ENCODE measurements at places on chromosomes 13 and 19.
A peak's percentile ranks its signal among the peaks of the same experiment; 100 is the strongest.

GRCh38 chr13:100734194-100734720 lies 59.7 kb upstream of the TMTC4 start:
- DNase-seq = no peak

DNA sequence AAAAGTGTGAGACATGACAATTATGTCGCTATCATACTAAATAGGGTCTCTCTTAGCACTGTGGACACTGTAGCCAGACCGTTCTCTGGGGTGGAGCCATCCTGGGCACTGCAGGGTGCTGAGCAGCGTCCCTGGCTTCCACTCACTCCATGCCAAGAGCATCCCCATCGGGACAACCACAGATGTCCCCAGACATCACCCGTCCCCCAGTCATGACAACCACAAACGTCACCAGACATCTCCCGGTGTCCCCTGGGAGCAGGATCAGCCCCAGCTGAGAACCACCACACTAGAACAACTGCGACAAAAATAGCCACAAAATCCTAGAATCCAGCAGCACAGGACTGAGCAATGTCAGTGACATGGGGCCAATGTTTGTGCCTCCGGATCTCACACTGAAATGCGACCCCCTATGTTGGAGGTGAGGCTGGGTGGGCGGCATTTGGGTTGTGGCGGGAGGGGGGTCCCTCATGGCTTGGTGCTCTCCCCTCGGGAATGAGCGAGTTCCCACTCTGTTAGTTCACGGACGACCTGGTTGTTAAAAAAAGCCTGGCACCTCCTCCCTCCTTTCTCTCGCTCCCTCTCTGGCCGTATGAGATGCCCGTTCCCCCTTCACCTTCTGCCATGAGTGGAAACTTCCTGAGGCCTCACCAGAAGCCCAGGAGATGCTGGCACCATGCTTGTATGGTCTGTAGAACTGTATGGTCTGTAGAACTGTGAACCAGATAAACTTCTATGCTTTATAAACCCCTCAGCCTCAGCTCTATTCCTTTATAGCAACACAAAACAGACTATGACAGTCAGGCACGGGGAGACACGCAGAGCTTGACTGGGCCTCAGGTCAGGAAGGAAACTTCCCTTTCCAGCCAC lies 93.9 kb downstream of the GADD45B start:
- DNase-seq = no peak

- no peak for DNase-seq
Observed at GRCh38 chr13:36054041-36054440, 77.1 kb downstream of the DCLK1 start.

DNA sequence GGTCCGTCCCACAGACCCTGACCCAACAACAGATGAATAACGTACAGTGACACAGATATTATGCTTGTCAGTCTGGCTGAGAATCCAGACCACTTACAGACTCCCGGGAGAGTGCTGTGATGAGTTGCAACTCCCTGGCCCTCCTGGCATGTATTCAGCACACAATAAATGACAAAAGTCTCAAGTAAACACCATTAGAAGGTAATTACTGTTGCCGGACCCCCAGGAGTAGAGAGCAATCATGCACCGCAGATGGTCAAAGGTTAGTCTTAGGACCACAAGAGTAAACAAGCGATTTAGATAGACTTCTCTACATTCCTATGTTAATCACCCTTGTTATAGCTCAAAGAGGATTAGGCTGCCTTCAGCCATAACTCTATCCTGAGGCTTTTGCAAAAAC lies 726.4 kb upstream of the GPC6 start:
- no peak for DNase-seq

DNA sequence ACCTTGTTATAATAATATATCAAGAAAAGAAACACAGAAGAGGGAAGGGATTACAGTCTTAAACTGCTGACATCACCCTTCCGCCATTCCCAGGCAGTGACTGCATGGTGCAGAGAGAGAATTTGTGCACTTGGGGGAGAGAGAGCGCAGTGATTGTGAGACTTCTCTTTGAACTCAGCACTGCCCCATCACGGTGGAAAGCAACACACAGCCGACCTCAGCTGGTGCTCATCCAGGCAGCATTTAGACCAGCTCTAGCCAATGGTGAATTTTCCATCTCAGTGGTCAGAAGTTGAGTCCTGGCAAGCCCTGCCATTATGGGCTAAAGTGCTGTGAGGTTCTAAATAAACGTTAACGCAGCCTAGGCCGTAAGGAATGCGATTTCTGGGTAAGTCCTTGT lies 1681.5 kb downstream of the EFNB2 start:
- no peak for DNase-seq

DNA sequence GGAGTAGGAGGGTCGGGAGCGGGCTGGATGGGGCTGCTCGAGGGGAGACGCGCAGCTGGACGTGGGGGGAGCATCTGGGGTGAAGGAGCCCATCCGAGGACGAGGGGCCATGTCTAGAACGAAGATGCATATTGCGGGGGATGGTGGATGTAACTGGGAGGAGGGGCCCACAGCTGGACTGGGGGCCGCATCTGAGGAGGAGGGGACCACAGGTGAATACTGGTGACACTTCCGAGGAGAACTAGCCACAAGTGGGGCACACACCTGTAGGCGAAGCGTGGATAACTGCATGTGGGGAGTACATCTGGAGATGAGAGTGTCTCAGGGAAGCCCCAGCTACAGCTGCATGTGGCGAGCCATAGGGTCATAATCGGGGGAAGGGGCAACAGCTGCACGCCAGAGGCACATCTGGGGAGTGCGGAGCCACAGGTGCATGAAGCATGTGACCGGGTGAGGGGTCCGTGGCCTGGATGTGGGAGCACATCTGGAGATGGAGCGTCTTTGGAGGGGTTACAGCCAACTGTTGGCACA lies 402 bp downstream of the ZSWIM9 start:
- peak; percentile 38 for DNase-seq

DNA sequence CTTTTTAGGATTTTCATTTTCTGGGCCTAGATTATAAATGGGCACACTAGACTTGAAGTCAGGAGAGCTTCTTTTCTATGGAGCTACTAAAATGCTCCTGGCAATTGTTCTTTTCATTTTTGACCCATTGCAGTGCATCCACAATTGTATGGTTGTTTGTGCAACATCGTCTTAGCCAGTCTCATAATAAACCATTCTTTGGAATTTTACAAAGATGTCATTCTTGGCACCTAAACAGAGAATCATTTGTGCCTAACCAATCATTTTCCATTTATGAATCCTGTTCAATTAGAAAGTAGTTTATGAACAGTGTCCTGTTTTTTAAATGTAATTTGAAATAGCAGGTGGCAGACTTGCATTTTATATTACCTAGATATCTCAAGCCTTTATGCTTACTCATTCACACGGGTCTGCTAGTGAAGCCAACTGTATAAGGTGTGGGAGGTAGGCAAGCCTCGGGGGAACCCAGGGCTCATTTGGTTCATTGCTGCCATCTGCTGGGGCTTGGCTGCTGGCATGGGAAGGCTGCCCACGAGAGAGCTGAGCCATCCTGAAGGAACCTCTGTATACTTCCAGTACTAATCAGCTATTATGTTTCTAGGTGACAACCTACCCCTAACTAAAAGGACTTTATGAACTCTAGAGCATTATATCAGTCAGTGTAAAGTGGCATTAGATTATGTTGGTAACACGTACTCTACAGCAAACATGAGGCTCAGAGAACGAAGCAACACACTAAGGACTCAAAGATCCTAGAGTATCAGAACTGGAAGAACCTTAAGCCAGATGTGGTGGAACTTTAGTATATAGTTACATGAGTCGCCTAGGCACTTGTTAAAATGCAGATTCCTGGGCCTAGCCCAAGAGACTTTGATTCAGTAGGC lies 60.0 kb downstream of the TPT1 start:
- no peak for DNase-seq

DNA sequence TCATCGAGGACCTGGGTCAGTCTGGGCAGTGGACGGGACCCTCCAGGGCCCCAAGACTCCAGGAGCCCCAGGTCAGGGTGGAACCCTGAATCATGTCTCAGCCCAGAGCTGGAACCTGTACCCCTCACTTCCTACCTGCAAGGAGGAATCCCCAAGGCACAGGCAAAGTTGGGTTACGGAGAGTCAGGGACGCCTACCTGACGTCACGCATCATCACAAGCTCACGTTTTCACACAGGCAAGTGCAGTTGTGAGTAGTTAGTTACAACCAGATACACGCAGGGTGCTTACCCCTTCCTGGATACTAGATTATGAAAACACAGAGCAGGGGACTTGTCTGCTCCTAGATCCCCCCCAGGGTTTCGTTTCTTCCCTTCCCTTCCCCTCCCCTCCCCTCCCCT lies 1.9 kb downstream of the RETN start:
- no peak for DNase-seq

DNA sequence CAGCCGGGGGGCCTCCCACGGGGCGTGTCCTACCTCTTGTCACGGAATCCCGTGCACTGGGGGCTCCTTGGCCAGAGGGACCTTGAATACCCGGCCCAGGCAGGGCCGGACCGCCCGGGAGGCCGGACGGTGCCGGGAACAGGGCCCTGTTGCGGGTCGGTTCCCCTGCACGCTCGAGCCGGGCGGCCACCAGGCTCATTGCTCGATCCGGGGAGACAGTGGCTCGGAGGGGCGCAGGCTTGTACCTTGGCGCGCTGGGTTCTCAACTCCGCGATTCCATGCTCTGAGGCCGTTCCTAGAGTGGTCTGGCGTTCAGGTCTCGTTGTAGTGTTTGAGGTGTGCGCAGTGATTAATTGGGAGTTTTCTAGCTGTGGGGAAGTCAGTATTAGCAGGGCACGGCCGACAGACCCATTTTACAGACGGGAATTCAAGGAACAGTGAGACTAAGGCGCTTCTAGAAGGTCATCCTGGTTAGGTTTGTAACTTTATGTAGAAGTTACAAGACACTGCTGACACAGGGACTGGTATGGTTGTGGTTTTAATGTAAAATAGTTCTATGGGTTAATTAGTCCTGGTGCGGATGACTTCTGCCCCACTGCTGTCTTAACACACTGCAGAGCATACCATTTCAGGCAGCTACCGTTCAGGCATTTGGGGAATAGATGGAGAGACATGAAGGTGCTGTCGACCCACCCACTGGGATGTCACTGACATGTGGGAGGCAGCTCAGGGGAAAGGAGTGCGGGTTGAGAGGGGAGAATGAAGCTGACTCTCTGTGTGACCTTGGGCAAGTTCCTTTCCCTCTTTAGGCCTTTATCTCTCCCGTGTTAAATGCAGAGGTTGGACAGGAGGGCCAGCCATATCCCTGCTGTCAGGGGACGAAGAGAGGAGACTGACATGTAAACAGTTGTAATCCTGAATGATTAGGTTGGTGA lies 592 bp downstream of the CLPTM1 start:
- no peak for DNase-seq

Data from activated CD4-positive, CD25-positive, alpha-beta regulatory T cell treated with anti-CD3 and anti-CD28 coated beads, Interleukin-2, amount 50 U/mL, for 72 hours (primary cell).